Thymus (tissue), 14 donors: ENCODE measurements at places on chromosomes 12 and 14. TPM values are rescaled to one million over a fixed set of nuclear protein-coding genes. Genes with fewer than 3 reads are reported as not detected.

The NYNRIN gene
- polyA plus RNA-seq, result 4.3 TPM

The RIMKLB gene
- 95.5 TPM for polyA plus RNA-seq

The MEG3 gene
- polyA plus RNA-seq, result 103 TPM

The COCH gene
- polyA plus RNA-seq, result 1.7 TPM

The A2M gene
- 47.6 TPM for polyA plus RNA-seq

The GLI1 gene
- polyA plus RNA-seq, result 0.71 TPM

The ABHD12B gene
- polyA plus RNA-seq, result 1.5 TPM

The CLEC1A gene
- 36.0 TPM for polyA plus RNA-seq

The SELPLG gene
- 28.0 TPM for polyA plus RNA-seq

The HECTD1 gene
- polyA plus RNA-seq, result 46.0 TPM

The DAO gene
- polyA plus RNA-seq, result 0.07 TPM

The RFC5 gene
- 12.9 TPM for polyA plus RNA-seq

The BDKRB2 gene
- 1.1 TPM for polyA plus RNA-seq

The MYL2 gene
- polyA plus RNA-seq, result 5.3 TPM

The SIX6 gene
- polyA plus RNA-seq, result 0.05 TPM

The STAC3 gene
- polyA plus RNA-seq, result 12.3 TPM

The PLA2G1B gene
- 1.5 TPM for polyA plus RNA-seq

The PYGL gene
- polyA plus RNA-seq, result 27.5 TPM

The GPRC5D gene
- 0.05 TPM for polyA plus RNA-seq

The CD69 gene
- polyA plus RNA-seq, result 222 TPM
